ENCODE measurements at places on chromosomes 11 and 22.

GRCh38 chr22:38777087-38777671 lies 16.8 kb downstream of the DNAL4 start:
- DNase-seq = no peak

DNA sequence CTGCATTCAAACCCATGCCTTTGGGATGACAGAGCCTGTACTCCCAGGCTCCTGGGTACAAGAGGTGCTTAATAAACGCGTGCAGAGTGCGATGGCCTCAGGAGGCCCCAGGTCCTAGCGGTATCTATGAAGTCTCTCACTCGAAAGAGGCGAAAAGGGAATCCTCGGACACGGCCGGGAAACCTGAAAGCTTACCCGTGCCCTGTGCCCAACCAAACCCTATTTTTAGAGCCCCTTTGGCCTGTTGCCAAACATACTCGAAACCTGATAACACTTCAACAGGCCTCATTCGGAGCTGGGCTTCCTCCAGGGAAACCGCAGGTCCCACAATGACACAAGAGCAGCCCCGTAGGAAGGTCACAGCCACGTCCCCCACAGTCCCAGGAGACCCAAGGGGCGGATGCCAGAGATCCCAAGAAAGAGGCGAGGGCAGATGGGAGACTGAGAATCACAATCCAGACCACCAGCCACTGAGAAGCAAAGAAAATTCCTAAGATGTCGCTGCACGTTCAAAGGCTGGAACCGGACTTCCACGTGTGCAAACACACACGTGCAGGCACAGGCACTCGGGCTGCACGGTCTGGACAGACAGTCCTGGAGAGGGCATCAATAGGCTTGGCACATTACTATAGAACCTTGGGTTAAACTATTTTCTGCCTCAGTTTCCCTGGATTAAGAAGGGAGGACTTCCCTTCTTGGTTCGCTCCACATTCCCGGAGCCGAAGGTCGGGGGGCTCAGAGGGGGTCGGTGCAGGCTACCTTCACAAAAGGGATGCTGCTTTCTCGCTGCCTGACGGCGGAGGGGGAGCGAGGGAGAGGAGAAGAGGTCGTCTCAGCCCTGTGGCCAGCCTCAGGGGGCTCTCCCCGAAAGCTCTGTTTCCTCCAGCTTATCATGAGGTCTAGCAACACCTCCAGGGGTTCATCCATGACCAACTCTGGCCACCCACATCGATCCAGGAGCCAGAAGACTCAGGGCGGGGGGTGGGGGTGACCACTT lies 8.2 kb downstream of the PDGFB start:
- peak; percentile 64 for DNase-seq

DNA sequence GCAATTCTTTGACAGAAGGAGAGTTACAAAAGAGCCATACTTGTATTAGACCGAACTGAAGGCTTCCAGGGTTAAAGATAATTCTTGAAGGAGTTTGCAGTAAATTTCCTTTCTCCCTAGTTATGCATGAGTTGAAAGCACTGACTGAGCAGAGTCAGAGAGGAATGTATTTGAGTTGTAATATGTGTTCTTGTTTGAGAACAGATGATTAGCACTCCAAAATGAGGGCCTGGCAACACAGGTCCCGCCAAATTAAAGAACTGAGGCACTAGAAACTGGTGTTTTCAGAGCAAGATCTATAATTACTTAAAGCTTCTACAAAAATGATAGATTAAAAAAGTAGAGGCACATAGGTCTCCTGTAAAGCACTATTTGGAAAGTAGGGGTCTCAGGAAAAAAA lies 970.4 kb downstream of the OPCML start:
- no peak for DNase-seq

GRCh38 chr11:78594814-78595213 lies 20.1 kb upstream of the NARS2 start:
- DNase-seq = no peak

GRCh38 chr22:48258064-48258701 lies 1495.7 kb downstream of the TBC1D22A start:
- no peak for DNase-seq

DNA sequence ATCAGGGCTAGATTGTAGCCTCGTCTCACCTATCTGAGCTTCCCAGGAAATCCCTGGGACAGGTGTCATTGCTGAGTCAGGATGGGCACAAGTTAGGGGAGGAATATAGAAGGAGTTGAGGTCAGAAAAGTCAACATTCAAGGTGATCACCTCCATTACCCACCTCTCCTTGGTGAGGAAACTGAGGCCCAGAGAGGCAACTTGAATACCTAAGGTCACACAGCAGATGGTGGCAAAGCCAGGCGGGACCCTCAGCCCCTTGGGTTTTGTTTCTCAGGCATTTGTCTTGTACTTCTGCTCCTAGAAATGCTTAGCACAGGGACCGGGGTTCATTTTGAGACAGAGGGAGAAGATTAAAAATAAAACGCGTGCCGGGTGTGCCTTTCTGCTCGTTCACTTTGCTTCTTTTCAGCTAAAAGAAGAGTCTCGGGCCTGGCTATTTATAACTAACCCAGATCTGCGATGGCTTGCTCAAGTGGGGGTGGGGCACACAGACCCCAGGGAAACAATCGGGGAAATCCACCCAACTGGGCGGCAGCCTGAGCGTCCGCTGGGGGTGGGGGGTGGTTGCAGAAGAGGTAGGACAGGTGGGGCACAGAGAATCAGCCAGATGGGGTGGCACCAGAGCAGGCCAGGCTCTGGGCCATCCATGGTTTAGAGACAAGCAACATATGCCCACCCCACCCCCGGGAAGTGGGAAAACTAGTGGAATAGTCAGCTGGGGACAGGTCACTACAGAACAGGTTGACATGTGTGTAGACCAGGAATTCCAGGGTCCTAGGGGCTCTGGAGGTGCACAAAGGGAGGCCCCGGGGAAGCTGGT lies 3.9 kb upstream of the GNAZ start:
- no peak for DNase-seq

GRCh38 chr11:46664612-46665011 lies 35.8 kb downstream of the ARHGAP1 start:
- no peak for DNase-seq
